NCI-H146 (cell line): ENCODE measurements at places on chromosomes 6 and 20.

DNA sequence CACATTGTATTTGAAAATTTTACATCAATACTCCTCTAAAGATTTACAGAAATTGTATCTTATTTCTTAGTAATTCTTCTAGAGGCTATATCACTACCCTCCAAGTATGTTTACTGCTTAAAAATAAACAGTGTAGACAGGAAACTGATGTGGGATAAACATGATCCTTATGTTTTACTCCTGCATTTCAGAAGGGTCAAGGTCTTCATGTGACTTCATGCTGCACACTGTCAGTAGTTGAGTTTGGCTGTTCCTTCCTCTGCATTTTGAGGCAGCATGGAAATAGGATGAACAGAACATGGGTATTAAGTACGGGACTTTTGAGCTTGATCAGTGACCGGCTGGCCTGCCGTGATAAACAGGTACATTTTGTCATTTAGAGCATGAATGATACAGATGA, 179.2 kb upstream of the FERMT1 start:
- DNase-seq: no peak

GRCh38 chr6:17169711-17170110, 67.9 kb downstream of the STMND1 start:
- no peak for DNase-seq

GRCh38 chr6:84348801-84349200, 121.4 kb upstream of the CEP162 start:
- DNase-seq: no peak

- no peak for DNase-seq
Observed at GRCh38 chr20:41362748-41363140, 3.9 kb downstream of the EMILIN3 start.

GRCh38 chr6:32075781-32076180, 33.4 kb downstream of the TNXB start:
- DNase-seq: no peak

DNA sequence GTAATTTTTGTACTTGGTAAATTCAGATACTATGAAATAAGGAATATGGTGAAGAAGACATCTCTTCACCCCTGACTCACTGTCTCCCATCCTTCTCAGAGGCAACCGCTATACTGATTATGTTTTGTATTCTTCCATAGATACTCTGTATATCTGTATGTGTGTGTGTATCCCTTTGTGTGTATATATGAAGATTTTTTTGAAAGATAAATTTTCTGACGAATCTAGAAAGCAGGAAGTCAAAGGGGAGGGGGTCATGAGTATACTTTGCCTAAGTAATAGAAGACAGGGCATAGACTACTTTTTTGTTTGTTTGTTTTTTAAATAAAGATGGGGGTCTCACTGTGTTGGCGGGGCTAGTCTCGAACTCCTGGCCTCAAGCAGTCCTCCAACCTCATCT, 48.2 kb downstream of the TOP1 start:
- no peak for DNase-seq

DNA sequence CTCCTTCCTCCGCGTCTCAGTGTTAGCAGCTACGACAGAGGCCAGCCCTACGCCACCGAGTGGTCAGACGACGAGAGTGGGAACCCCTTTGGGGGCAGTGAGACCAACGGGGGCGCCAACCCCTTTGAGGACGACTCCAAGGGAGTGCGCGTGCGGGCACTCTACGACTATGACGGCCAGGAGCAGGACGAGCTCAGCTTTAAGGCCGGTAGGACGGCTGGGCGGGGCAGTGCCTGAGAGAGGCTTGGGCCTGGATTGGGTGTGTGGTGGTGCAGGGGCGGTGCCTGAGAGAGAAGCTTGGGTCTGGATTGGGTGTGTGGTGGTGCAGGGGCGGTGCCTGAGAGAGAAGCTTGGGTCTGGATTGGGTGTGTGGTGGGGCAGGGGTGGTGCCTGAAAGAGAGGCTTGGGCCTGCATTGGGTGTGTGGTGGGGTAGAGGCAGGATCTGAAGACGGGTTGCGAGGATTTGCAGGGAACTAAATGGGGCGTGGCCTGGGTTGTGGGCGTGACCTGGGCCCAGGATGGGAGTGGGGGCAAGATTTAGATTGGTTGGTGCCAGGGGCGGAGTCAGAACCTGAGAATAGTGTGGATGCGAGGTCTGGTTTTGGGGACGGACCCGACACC, 24.4 kb downstream of the SPDEF start:
- no peak for DNase-seq

DNA sequence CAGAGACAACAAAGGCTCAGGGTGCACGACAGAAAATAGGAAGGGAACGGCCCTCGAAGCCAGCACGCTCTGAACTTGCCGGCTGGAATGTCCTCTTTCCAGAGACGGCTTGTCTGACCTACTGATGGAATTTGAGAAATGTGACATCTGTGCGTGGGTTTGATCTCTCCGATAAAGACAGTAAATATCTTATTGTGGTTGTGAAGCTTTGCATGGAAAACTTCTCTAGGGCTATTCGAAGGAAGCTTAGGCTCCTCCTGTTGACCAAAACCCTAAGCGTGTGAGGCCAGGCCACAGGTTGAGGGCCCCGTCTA, 247.3 kb downstream of the ZNF217 start:
- DNase-seq: no peak

DNA sequence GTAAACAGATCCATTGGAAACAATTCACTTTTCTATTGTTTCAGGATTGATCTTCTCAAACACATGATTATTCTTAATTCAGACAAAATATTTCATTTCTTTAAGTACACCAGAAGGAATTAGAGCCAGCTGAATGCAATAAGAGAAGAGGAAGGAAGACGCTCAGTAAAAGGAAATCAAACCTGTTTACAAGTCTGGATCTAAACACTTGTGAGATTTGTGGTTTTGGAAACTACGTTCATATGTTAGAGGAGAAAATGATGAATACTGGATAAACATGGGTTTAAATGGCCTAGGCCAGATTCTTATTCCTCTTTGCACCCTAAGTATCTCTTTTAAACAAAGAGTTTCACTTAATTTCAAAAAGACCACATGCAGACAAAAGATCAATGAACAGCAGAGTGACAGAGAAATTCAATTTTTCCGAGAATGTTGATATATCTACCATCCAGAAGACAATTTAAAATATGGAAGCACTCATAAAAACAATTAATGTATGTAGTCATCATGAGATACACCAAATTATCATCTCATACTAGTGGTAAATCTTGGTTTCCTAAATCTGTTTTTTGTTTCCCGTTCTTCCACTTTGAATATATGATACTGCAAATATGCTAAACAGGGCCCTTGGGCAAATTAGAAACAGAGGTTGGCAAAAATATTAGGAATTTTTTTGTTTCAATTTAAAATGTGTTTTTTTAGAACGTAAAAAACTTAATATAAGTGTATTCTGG, 703.5 kb upstream of the CITED2 start:
- DNase-seq: no peak

DNA sequence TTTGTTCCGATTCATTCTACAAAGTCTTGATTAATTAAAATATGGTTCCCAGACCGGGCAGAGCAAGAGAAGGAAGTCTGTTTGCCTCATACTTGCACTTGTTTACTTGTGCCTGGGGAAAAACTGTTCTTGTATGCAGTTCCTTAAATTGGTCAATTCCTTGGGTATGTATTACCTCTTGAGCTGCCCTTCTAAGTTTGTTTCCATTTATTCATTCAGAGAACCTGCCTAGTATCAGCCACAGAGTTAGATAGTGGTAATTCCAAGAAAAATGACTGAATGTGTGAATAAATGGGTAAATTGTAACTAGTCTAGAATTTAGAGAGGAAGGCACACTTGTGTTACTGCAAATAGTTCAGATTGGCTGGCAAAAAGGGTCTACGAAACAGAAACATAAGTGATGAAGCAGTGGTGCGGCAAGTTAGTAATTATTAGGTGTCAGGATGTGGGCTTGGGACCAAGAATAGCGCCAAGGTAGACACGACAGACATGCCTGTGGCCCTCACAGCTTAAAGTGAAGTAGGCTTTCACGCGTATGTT, 525 bp upstream of the MAK start:
- DNase-seq: no peak

- no peak for DNase-seq
Observed at GRCh38 chr6:131597446-131597845, 24.4 kb downstream of the ARG1 start.

DNA sequence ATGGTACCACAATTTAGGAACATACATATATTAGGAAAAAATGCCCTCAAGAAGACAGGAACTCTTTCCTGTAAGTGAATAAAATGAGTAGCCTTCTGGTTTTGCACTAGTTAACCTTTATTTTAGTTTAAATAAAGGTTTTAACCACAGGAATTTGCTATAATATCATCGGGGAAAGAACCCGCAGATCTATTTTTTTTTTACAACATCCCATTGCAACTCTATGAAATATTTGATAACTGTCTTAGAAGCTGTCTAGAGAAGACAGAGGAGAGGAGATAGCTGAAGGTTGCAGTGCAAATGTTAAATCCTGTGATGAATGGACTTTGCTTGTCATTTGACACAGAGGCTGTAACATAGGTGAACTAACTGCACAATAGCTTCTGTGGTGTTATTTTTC, 69.5 kb downstream of the TINAG start:
- no peak for DNase-seq

GRCh38 chr6:21754891-21755290, 161.3 kb downstream of the SOX4 start:
- no peak for DNase-seq
